ENCODE measurements at places on chromosomes 7 and 10.

GRCh38 chr7:16589881-16590280 lies 55.7 kb downstream of the ANKMY2 start:
- no peak for DNase-seq

GRCh38 chr10:74677951-74678350 lies 148.4 kb upstream of the KAT6B start:
- DNase-seq = no peak

DNA sequence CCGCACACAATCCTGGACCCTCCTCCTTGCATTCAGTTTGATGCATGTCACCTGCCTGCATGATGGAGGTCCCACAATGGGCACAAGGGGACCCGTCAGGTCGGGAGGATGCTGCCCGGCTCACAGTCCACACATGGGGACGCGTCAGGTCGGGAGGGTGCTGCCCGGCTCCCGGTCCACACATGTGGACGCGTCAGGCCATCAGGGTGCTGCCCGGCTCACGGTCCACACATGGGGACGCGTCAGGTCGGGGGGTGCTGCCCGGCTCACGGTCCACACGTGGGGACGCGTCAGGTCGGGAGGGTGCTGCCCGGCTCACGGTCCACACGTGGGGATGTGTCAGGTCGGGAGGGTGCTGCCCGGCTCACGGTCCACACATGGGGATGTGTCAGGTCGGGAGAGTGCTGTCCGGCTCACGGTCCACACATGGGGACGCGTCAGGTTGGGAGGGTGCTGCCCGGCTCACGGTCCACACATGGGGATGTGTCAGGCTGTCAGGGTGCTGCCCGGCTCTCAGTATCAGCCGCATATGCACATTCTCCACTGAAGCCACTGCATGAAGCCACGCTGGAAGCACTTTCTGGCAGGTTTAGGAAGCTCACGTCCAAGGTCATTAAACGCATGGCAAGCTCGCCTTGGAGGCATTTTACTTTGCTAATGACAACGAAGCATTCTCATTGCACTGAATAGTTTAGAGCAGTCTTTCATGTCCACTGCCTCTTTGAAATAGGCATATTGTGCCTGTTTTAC lies 50.3 kb downstream of the DIP2C start:
- no peak for DNase-seq

DNA sequence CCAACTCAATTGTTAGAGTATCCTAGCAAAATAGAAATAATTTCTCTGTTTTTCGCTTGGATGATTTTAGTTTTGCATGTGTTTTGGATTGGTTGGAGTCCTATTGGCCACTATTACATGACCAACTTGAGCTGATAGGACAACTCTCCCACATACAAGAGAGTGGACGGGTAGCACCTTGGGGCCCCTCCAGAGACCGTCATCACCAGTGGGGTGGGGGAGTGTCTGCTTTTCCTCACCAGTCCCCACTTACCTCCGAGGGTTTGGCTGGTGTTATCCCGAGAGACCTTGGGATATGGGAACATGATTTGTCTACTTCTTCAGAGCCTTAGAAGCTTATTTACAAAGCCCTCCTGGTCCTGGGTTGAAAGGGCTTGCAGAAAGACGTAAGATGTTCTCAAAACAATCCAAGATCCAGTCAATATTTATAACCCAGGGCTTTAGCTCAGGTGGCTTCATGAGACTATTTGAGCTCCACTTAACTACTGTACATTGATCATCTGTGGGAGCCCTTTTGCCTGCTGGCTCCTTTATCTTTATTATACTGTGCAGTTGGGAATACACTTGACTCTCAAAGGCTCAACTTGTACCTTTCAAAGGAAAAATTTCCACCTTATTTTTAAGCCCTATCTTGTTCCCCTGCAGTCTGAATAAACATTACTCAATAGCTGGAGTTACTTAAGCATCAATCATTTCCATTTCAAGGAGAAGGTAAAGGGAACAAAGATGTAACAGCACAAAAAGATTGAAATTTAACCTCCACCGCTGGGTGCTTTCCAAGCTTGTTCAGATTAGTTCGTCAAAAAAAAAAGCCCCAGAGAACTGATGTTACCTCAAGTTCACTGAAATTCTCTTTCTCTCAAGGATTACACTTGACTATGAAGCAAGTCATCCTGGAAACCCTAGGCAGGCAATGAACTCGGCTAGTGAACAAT lies 119.7 kb downstream of the WDR11 start:
- DNase-seq = no peak

DNA sequence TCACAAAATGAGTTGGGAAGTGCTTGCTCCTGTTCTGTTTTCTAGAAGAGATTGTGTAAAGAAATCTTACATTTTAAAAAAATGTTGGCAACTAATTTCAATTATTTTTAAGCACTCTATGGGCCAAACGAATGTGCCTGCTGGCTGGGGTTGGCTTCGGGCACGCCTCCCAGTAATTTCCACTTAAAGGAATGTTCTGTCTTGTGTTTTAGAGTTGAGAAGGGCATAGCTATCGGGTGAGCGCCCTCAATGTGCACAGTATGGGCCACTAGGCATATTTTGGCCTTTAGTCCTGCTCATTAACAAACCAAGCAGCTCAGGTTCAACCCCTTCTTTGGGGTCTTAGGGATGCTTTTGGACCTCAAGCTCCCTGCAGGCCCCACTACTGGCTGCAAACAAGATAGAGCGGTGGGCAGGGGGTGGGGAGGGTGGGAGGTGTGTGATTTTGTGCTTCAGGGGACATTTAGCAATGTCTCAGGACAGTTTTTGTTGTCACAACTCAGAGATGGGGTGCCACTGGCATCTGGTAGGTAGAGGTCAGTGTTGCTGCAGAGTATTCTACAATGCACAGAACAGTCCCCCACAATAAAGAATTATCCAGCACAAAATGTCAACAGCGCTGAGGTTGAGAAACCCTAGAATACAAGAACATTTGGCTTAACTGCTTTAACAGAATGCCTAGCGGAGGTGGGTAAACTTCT lies 40.7 kb downstream of the TACC2 start:
- DNase-seq = no peak

DNA sequence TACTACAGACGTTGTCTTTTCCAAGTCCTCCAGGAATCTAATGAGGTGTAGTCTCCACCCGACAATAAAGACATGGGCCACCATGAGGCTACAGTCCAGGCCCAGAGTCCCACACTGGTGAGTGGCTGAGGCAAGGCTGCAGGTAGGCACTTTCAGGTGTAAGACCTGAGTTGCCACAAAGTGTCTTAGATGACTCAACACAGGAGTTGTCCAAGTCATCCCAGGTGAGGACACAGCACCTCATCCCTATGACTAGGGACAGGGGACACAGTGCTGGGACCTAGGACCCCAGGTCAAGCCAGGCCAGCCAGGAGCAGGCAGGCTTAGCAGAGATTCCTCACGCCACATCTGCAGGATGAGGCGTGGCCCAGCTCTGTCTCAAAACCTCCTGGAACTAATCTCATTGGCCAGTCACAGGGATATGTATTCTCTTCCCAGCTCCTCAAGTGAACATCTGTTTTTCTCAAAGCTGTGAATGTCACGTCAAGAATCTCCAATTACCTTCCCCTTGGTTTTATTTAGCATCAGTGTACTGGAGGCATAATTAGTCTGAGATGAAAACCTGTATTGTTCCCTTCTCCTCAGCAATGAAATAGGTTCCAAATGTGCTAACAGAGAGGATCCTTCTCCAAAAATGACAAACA lies 254.6 kb downstream of the GRID1 start:
- no peak for DNase-seq

DNA sequence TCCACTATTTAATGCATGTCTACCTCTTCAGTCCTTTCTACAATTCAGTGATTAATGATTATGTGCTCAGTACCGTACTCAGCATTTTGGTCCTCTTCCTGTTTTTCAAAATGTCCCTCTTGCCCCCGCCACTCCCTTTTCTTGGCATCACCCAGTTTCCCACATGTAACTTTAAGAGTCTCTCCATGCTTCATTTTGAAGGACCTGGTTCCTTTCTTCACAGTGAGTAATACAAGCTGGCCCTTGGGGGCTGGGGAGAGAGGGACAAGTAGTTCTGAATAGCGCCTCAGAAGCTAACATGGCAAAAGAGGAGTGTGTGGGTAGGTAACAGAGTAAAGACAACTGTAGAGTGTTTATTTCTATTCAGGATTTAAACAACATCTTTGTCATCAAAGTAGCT lies 34.6 kb upstream of the SLIT1 start:
- DNase-seq = no peak

- DNase-seq = no peak
Observed at GRCh38 chr10:1744524-1744923, 7.2 kb upstream of the ADARB2 start.

GRCh38 chr7:144503215-144503614 lies 99.7 kb upstream of the NOBOX start:
- DNase-seq = no peak

- no peak for DNase-seq
Observed at GRCh38 chr10:132418527-132419416, 21.8 kb downstream of the PWWP2B start.

GRCh38 chr7:122260336-122260735 lies 44.2 kb downstream of the FEZF1 start:
- DNase-seq = no peak

- DNase-seq = no peak
Observed at GRCh38 chr7:3000566-3000965, 43.1 kb downstream of the CARD11 start.

- DNase-seq = peak; percentile 20
Observed at GRCh38 chr10:128268015-128268722, 141.9 kb upstream of the MKI67 start.
